Cortex of kidney (tissue), 1 donor: ENCODE measurements at places on chromosomes 2 and 18.

- DNase-seq: no peak
Measured at GRCh38 chr18:74013955-74014354, 133.7 kb downstream of the FBXO15 start.

GRCh38 chr2:174245065-174245464 lies 3.3 kb downstream of the OLA1 start:
- no peak for DNase-seq

DNA sequence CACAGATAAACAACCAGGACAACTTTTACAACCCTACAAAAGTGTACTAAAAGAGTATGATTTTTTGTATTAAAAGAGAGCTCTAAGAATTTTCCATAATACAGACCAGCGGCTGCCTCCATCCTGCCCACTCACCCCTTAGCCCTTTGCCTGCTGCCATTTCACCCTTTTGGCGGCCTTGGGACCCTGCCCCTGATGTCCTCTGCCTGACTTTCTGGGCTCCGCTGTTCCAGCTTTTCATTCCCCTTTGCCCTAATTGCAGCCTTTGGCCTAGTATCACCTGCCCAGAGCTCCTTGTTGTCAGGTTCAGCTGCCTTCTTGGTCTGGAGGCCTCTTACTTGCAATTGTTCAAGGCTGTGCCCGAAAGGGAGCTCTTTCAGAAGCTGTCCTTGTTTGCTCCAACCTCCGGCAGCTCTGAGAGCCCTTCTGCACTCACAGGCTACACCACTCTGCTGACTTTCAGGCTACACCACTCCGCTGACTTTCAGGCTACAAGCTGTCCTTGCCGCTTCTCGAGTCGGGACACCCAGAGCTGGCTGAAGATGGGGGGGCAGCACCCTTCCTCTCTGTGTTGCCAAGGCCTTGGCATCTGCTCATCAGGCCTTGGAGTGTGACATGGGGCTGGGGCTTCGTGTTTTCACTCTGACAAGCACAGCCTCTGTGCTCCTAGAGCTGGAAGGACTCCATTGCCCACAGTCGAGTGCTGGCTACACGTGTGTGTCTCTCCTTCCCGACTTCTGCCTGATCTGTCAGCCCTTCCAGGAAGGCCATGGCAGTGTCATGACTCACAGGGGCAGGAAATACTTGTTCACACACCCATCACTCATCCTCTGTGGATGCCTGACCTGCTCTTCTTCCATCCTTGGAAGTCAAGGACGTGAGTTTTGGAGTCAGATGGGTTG lies 43.1 kb upstream of the HDAC4 start:
- no peak for DNase-seq

DNA sequence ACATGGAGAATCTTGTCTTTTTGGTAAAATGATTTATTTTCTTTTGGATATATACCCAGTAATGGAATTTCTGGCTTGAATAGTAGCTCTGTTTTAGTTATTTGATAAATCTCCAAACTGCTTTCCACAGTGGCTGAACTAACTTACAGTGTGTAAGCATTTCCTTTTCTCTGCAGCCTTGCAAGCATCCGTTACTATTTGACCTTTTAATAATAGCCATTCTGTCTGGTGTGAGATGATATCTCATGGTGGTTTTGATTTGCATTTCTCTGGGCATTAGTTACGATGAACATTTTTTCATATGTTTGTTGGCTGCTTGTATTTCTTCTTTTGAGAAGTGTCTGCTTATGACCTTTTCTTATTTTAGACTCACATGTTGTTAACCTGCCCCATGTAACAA lies 190.2 kb downstream of the GALR1 start:
- DNase-seq: no peak

- DNase-seq: no peak
Measured at GRCh38 chr2:230205034-230205433, 14.8 kb downstream of the SP110 start.

DNA sequence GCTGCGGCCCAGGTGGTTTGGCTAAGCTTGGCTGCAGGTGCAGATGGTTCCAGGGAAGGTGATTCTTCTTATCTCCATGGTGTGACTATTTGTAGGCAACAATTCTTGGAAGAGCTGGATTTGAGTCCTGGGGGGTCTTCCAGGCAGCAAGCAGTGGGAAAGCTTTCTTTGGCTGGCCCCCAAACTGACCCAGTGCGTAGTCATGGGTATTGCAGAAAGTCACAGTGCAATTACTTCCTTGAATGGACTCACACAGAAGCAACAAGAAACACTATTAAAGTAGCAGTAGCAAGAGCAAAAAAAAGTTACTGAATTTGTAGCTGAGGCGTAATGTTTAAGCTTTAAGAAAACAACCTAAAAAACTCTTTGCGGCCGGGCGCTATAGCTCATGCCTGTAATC lies 293.6 kb upstream of the ATP5MC3 start:
- DNase-seq: no peak

DNA sequence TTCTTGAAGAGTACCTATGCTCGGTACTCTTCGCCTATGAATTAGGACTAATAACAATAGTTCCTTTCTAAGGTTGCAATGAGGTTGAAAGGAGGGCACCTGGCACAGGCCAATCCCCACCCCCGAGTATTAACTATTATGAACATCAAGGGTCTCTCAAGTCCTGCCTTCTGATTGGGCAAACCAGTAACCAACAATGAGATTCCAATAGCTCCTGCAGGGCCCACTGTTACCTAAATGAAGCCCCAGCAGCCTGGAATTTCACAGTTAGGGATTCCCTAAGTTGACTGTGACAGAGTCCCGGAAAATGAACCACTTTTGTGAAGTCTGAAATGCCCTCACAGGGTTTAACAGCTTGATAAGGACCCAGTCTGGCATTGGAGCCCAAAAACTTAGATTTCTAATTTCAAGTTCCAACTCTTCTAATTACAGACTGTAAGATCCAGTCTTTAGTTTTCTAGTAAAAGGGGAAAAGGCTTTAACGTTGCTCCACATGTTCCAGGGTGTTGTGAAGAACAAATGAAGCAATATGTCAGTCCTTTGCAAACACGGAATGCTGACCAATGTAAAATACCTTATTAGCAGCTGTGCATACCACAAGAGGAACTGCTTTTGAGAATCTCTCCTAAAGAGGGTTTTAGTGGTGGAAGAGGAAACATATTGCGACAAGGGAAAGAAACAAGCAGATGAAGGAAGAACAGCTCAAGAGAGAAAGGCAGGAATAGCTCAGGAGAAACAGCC lies 277.7 kb upstream of the MAP2 start:
- no peak for DNase-seq

DNA sequence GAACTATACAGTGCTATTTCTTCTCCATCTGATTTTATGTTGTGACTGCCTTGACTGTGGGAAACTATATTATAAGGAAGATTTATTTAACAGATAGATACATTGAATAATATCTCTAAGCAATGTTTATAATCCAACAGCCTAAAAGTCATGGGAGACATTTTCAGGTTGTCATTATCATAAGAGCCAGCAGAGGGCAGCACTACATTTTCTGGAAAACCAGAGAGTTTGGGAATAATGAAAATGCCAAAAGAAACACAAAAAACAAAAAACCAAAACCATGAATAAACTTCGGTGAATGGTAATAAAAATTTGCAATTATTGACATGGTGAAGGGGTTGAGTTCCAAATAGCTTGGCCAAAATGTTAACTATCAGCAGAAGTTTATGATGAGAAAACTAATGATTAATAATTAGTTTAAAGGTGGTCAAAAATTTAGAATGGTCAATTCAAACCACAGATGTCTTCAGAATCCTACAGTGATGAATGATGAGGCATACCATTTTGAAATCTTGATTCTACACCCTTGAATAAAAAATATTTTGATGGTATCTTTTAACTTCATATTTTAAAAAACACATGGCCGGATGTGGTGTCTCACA lies 4.7 kb downstream of the EEF1B2 start:
- no peak for DNase-seq

DNA sequence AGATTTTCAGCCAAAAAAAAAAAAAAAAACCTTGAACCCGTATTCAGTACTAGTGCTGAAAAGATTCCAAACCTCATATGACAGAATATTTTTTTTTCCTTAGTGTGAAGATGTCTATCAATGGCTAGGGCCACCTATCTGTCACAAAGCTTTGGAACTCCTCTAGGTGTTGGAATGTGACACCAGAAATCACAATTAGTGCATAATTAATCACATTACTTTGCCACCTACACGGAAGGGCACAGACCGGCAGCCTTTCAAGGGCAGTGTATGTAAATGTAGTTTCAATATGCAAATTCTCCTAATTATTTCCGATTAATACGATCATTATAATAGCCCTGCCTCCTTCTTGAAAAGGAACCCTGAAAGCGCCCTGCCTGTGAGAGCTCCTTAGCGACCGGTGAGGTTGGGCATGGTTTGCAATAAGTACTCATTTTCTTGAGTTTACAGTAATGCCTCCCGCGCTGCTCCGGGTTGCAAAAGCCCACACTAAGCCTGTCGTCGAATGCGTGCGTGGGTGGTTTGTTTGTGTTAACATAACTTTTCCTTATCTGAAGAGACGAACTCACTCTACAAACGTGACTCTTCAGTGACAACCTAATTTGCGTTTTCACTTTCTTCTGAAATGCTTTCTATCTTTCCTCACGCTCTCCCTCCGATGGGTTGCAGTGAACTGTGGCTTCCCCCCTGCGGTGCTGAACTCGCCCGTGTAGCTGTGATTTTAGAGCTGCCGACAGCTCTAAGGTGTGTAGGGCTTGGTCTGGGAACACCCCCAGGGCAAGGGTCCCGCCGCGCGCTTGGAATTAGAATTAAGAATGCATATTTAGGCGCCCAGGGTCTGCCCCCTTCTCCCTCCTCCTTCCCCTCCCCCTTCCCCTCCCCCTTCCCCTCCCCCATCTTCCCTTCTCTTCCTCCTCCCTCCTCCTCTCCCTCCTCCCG lies 765 bp upstream of the ID2 start:
- DNase-seq: no peak

- DNase-seq: no peak
Measured at GRCh38 chr2:207073801-207074678, 91.7 kb downstream of the KLF7 start.

- no peak for DNase-seq
Measured at GRCh38 chr18:57015451-57015850, 131.4 kb upstream of the BOD1L2 start.

DNA sequence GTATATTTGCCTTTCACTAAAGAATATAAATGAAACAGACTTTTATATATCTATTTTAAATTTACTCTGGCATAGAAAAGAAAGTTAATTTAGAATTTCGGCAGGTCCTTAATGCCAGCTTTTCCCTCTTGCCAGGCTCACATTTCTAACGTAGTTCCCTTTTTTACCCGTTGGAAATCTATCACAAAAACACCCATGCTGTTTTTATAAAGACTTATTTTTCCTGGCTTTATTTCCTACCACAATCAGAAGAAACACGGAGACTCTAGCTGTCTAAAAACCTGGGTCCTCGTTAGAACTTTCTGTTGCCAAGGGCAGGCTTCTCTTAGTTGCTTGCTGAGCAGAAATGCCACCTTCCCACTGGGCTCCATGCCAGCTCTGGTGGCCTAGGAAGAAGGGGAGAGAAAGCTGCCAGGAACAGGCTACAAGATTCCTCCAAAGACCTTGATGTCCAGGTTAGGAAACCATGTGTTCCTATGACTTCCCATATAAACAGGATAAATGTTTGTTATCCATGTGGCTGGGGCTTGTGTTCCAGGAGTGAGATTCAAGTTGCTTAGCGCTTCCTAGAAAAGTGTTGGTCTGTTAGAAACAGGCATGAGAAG lies 17.8 kb upstream of the TMEM18 start:
- DNase-seq: no peak

DNA sequence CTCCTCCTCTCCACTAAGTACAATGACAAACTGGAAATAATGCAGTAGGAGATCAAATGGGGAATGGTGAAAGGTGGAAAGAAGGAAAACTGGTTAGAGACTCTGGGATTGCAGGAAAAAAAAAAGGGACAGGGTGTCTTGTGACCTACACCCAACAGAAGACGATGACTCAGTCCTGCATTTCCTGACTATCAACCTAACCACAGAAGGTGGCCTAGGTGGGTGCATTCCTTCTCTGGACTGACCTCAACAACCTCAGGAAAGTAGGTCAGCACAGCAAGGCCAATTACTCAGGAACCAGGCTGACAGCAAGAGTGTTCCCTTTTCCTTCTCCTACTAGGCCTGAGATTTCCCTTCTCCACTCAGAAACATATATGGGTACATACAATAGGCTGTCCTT lies 1386.4 kb upstream of the ZEB2 start:
- no peak for DNase-seq

GRCh38 chr18:27808683-27809082 lies 368.2 kb downstream of the CDH2 start:
- DNase-seq: no peak

DNA sequence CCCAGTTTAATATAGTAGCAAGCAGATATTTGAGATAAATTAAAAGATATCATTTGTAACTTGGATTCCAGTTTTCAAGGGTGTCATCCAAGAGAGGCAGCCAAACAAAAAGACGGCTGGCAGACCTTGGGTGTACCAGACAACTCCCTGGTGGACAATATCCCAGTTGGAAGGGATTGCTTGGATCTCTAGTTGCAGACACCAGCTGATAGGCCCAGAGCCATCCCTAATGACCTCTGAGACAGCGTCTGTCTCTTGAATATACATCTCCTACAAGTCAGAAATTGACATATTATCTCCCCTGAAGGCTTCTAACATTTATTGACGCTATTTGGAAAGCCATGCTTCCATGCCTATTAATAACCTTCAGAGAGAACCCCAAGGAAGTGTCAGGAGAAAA lies 67.7 kb downstream of the ACVR1 start:
- DNase-seq: no peak

GRCh38 chr18:57776767-57777166 lies 26.3 kb downstream of the ATP8B1 start:
- no peak for DNase-seq

- DNase-seq: no peak
Measured at GRCh38 chr2:180980943-180981911, 822 bp downstream of the UBE2E3 start.

DNA sequence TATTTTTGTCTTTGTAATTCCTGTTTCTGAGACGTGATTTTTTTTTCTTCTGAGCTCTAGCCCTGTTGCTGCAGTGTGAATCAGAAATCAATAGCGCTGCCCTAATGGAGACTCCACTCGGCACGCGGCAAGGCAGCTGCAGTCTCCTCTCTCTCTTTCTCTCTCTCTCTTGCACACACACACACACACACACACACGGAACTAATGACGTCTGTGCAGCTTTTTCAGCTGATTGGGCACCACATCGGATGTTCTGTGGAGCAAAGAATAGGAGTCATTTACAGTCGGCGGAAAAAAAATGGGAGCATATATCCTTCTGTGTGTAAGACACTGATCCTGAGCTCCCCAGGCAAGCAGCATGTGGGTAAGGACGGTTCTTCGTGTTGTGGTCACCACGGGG lies 2.0 kb upstream of the MYT1L start:
- DNase-seq: no peak

- DNase-seq: no peak
Measured at GRCh38 chr18:62721839-62722795, 6.8 kb downstream of the PHLPP1 start.

GRCh38 chr2:219976871-219977270 lies 349.4 kb downstream of the SLC4A3 start:
- DNase-seq: no peak

- DNase-seq: no peak
Measured at GRCh38 chr2:197304556-197305011, 6.0 kb downstream of the ANKRD44 start.
